ENCODE measurements at places on chromosomes 7 and 10. TPM values are rescaled to one million over a fixed set of nuclear protein-coding genes. Genes with fewer than 3 reads are reported as not detected.

The NANOS1 gene
- total RNA-seq, result 0.96 TPM

The PRKAR2B gene
- total RNA-seq, result 1.3 TPM

The SFTPA1 gene
- total RNA-seq, result not detected

The OR6V1 gene
- not detected for total RNA-seq

The NPTX2 gene
- total RNA-seq, result 5.4 TPM

The SORCS1 gene
- not detected for total RNA-seq

The TEX36 gene
- not detected for total RNA-seq

The PRSS1 gene
- total RNA-seq, result not detected

The POLL gene
- 10.1 TPM for total RNA-seq

The TMEM130 gene
- 0.38 TPM for total RNA-seq

The ODAD2 gene
- not detected for total RNA-seq

The INPP5A gene
- total RNA-seq, result 43.4 TPM
